WERI-Rb-1 (cell line): ENCODE measurements at places on chromosomes 1 and 21.

- DNase-seq = peak; percentile 80
Observed at GRCh38 chr21:44686000-44686781, 4.2 kb upstream of the KRTAP12-1 start.

GRCh38 chr1:92961131-92961895 lies at the start of gene DIPK1A:
TSS of gene DIPK1A (minus strand) at chr1:92961462. CDS start at chr1:92961429, 33 bp downstream.
- peak; percentile 82 for DNase-seq

DNA sequence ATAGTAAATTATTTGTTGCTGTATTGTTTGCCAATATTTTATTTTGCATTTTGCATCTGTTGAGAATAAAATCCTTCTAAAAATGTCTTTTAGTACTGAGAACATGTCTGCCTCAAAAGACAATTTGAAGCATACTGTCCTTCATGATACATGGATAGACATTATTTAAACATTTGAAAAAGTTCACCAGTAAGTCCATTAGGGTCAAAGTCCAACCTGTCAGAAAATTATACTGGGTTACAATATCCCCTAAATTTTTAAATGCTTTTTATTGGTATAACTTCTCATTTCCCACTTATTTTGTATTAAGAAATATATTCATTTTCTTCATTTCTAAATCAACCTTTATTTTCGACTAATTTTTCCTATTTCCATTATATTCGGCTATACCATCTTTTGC lies 9.3 kb downstream of the CHML start:
- no peak for DNase-seq

GRCh38 chr1:109365642-109366204 lies 32.0 kb downstream of the SORT1 start:
- DNase-seq = no peak

DNA sequence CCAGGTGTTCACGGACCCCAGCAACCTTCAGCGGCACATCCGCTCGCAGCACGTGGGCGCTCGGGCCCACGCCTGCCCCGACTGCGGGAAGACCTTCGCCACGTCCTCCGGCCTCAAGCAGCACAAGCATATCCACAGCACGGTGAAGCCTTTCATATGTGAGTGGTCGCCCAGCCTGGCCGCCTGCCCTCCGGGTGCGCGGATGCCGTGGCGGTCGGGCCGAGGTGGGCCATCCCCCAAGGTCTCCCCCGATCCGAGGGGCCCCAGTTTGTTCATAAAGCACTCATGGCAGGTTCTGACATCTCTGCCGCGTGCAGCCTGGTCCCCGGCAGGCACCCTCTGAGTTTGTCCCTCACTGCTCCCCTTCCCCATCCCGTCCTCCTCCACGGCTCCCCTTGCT lies 49.0 kb upstream of the ARHGEF16 start:
- no peak for DNase-seq
